ENCODE measurements at places on chromosomes 6 and 20. TPM values are rescaled to one million over a fixed set of nuclear protein-coding genes. Genes with fewer than 3 reads are reported as not detected.

GRCh38 chr6:95958686-95959085 lies 57.1 kb upstream of the FUT9 start:
- DNase-seq, result no peak
- no peaks in the 10 kb centered on the region for H3K4me1 ChIP-seq
- no peak overlapping the region for H3K4me3 ChIP-seq

DNA sequence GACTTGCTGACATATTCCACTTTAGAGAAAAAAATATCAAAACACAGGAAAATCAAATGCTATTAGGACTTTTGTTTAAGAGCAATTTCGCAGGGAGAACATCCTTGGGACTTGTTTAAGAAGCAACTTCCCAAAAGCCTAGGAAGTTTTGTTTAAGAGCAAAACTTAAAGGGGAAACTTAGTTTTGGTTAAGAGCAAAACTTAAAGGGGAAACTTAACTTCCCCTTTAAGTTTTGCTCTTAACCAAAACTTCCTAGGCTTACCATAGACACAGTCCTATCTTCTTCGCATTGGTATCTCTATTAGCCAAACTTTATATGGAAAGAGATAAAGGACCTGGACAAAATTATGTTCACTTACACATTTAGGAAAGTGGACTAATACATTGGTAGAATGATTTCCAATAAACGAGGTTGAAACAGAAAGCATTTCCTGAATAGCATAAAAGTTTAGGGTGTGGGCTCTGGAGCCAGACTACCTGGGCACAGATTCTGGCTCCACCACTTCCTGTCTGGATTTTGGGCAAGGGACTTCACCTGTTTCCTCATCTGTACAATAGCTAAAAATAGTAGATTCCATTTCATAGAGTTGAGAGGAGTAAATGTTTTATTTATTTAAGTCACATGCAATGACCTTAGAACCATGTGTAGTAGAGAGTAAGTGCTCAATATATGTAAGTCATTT lies 15.7 kb downstream of the PAQR8 start:
- no peak overlapping the region for H3K4me3 ChIP-seq
- no peak for DNase-seq
- H3K4me1 ChIP-seq, result no peaks in the 10 kb centered on the region
- H3K36me3 ChIP-seq, result no peaks in the 10 kb centered on the region
- H3K27ac ChIP-seq, result no peak overlapping the region
- H3K27me3 ChIP-seq, result no peaks in the 10 kb centered on the region

DNA sequence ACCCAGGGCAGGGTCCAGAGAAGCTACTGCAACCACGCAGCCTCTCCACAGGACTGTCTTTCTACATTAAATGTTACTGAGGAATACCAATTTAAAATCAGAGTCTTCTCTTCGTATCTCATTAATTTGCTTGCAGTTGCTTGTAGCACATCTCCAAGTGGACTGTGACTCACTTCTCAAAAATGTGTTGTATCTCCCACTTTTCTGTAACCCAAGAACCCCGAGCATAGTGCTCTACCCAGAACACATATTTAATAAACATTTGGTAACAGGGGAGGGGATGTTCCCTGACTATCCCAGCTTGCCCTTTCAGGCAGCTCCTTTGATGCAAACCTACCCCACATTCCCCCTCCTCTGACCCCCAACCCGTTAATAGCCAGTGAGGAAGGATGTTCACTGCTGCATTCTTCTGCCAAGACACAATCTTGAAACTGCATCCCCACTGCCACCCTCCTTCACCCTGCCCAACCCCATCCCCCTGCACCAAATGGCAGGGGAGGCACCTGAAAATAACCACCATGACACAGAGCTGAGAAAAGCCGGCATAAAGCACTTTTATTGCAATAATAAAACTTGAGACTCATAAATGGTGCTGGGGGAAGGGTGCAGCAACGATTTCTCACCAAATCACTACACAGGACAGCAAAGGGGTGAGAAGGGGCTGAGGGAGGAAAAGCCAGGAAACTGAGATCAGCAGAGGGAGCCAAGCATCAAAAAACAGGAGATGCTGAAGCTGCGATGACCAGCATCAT lies 24.2 kb downstream of the FKBP1A start:
- DNase-seq, result no peak
- no peak overlapping the region for H3K27ac ChIP-seq
- H3K36me3 ChIP-seq, result peaks cover 16% of the 10 kb centered on the region
- H3K27me3 ChIP-seq, result no peaks in the 10 kb centered on the region
- H3K4me1 ChIP-seq, result peaks cover 38% of the 10 kb centered on the region

DNA sequence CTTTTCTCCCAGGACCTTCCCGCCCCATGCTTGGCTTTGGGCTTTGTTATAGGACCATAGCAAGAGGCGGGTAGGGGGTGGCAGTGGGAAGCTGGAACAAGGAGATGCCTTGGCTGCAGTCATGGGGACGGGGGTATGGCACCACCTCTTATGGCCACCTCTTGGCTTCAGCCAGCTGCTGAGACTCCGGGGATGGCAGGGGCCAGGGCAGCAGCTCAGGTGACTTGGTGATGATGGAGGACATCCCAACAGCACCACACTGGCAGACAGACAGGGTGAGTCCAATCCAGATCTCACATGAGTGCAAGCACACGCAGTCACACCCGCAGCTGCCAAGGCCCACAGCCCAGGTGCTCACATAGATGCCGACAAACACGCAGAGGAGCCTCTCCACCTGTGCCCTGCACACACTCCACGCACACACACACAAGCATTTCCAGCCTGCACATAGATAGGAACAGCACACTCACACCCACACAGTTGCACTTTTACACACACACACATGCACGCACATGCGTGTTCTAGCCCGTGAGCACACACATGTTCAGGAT lies 6.2 kb downstream of the NOL4L start:
- H3K4me1 ChIP-seq, result peaks cover 27% of the 10 kb centered on the region
- H3K27ac ChIP-seq, result no peak overlapping the region
- no peak overlapping the region for H3K4me3 ChIP-seq
- H3K27me3 ChIP-seq, result no peaks in the 10 kb centered on the region
- DNase-seq, result no peak

DNA sequence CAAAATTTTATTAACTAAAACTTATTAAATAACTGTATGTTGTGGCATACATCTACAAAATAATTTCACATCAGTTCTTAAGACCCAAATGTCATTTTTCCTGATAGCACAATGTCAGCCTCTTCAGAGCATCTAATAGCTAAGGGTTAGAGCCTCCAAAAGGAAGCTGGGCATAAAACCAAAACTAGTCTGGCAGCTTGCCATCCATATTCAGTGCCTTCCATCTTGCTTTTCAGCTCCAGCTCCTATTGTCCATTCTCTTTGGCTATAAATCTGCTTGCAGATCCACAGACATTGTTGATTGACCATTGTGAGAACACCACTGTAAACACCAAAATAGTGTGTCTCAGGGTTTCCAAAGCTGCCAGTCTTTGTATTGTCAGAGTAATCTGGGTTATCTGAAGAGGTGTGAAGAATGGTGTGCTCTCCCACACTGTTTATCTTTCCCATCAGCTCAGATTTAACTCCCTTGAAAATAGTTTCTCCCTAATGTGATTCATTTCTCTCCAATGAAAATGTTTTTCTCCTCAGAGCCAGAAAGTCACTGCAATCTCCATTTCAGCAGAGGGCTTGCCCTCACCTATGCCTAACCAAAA lies 154.8 kb upstream of the KCNQ5 start:
- no peaks in the 10 kb centered on the region for H3K4me1 ChIP-seq
- H3K27ac ChIP-seq, result no peak overlapping the region
- no peaks in the 10 kb centered on the region for H3K27me3 ChIP-seq
- no peak overlapping the region for H3K4me3 ChIP-seq
- DNase-seq, result no peak

DNA sequence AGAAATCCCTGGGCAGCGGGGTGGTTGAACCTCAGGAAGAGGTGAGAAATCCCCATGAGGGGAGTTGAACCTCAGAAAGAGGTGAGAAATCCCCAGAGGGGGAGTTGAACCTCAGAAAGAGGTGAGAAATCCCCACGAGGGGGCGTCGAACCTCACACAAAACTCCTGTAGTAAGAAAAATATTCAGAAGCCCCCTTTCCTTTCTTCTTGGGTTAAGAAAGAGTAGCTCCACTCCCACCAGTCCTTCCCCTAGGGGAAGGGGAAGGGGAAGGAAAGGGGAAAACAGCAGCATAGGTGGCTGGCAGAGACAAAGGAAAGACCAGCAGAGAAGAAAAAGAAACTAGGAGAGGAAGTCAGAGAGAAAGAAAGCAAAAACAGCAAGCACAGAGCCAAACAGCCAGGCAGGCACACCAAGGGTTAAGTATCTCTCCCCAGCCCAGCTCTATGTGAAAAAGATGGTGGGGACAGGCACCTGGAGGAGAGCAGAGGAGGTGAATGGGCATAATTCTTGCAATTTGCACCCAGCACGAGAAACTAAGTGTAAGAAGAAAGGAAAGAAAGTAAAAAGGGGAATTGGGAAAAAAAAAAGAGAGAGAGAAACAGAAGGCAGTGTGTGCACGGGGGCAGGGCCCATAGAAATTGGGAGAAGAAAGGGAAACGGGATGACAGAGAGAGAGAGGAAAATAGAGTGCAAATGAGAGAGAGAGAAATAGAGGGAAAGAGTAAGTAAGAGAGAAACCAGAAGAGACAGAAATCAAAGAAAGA lies 88.2 kb downstream of the PLG start:
- no peaks in the 10 kb centered on the region for H3K27me3 ChIP-seq
- no peaks in the 10 kb centered on the region for H3K36me3 ChIP-seq
- peak overlapping the region; percentile 77 for H3K27ac ChIP-seq
- peak overlapping the region; percentile 13 for H3K4me3 ChIP-seq

DNA sequence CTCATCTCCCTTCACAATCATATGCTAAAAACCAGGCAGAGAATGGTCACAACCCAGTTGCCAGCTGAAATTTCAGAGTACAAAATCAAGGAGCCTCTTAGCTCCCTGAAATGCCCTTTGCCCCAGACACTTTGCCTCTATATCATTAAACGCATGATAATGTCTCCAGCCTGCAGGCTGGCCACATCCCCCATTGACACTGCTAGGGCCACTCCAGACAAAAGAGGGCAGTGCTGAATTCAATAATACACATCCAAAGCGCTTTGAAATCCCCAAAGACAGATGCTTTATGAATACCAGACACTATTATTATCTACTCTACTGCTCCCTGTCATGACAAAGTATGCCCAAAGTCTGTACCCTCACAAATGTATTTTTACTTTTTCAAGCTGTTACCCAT lies 348.3 kb upstream of the POU3F2 start:
- H3K36me3 ChIP-seq, result no peaks in the 10 kb centered on the region
- H3K4me1 ChIP-seq, result no peaks in the 10 kb centered on the region
- no peak overlapping the region for H3K27ac ChIP-seq
- no peak overlapping the region for H3K4me3 ChIP-seq

DNA sequence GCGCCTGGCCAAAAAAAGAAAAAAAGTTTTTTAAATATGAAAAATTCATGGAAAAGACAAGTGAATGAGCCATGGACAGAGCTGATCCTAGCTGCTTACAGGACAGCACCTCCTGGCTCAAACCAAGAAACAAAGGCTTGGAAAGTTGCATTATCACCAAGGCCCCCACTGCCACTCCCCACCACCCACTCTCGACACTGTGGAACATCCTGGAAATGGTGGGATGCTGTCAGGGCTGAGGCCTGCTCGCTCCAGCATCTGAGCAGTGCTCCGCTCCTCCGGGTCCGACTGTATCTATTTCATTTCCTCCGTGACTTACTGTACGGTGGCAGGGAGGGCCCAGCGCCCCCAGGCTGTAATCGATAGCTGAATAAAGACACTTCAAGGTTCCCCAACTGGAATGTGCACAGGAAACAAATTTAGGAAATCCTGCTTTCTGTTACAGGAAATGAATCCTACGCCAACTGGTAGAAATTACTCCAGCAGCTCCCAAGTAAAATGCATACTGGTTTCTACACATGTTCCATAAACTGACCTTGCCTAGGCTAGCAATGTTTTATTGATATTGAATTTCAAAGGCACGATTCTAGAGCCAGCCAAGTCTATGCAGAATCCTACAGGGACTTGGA lies 109.5 kb upstream of the NFATC2 start:
- H3K27ac ChIP-seq, result no peak overlapping the region
- H3K4me1 ChIP-seq, result no peaks in the 10 kb centered on the region
- no peaks in the 10 kb centered on the region for H3K27me3 ChIP-seq
- H3K4me3 ChIP-seq, result no peak overlapping the region
- H3K36me3 ChIP-seq, result no peaks in the 10 kb centered on the region
- no peak for DNase-seq

GRCh38 chr6:42333612-42334011 lies 116.0 kb upstream of the MRPS10 start:
- peaks cover 45% of the 10 kb centered on the region for H3K4me1 ChIP-seq
- no peaks in the 10 kb centered on the region for H3K27me3 ChIP-seq
- H3K36me3 ChIP-seq, result no peaks in the 10 kb centered on the region
- no peak for DNase-seq
- H3K4me3 ChIP-seq, result no peak overlapping the region

DNA sequence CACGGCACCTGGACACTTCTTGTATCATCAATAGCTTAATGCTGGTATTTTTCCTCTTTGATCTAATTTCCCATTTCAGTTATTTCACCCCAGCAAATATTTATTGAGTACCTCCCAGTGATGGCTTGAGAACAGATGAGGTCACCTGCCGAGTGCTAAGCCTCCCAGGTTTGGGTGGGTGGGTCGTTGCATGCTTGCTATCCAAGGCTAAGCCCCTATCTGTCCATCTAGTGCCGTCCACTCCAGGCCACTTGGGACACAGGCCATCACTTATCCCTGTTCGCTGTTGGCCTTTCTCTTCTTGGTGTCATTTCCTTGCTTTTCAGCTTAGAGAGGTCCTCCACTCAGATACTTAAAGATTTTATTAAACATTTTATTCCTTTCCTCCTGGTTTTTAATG lies 10.8 kb upstream of the NNAT start:
- DNase-seq, result no peak
- no peak overlapping the region for H3K27ac ChIP-seq
- H3K4me1 ChIP-seq, result no peaks in the 10 kb centered on the region
- no peaks in the 10 kb centered on the region for H3K36me3 ChIP-seq

DNA sequence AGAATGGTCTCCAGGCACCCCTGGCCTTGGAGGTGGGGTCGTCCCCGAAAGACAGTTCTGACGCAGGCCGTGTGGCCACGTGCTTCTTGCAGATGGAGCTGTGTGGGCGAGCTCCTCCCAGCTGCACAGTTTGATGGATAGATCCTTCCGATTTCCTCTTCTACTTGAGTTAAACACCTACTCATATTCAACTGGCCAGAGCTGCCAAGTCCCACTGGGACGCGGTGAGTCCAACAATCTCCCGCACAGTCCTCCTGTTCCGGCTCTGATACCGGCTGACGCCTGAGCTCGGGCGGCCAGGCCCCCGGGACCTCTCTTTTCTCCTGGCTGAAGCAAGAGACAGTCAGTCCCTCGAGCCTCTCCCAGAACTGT lies 57.9 kb upstream of the DACT2 start:
- no peaks in the 10 kb centered on the region for H3K36me3 ChIP-seq
- H3K27ac ChIP-seq, result no peak overlapping the region
- H3K4me1 ChIP-seq, result no peaks in the 10 kb centered on the region
- H3K27me3 ChIP-seq, result no peaks in the 10 kb centered on the region

- H3K27me3 ChIP-seq, result no peaks in the 10 kb centered on the region
- no peaks in the 10 kb centered on the region for H3K36me3 ChIP-seq
- no peak overlapping the region for H3K4me3 ChIP-seq
- H3K27ac ChIP-seq, result no peak overlapping the region
- DNase-seq, result peak; percentile 47
- H3K4me1 ChIP-seq, result peaks cover 16% of the 10 kb centered on the region
Measured at GRCh38 chr6:82144852-82145340, 102.6 kb downstream of the IBTK start.

GRCh38 chr6:154931711-154932424 lies 63.2 kb upstream of the TIAM2 start:
- no peaks in the 10 kb centered on the region for H3K27me3 ChIP-seq
- H3K36me3 ChIP-seq, result no peaks in the 10 kb centered on the region
- no peak overlapping the region for H3K4me3 ChIP-seq

Gene DEFB132
- total RNA-seq, result 0.10 TPM

Gene MACROD2
- total RNA-seq, result 1.2 TPM

Gene MOG
- not detected for total RNA-seq

Gene LKAAEAR1
- total RNA-seq, result 0.67 TPM

Gene NOX3
- not detected for total RNA-seq

Data from Panc1 (cell line).